ENCODE measurements at places on chromosomes 12 and 14.

DNA sequence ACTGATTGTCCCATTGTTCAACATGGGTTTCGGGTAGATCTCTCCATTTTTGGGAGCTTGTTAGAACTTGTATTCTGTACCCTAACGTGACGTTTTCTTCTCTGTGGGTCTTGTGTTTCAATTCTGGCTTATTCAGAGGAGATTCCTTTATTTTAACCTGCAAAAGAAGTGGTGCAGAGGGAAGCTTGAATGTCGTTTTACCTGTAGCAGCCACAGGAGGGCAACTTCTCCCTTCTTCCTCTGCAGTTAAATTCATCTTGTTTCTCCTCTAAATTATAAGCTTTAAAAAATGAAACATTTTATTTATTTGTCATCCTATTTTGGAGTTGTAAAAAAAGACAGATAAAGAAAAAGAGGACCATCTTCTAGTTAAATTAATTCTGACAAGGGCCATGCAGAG lies 13.7 kb upstream of the CLEC4D start:
- no peak for DNase-seq

DNA sequence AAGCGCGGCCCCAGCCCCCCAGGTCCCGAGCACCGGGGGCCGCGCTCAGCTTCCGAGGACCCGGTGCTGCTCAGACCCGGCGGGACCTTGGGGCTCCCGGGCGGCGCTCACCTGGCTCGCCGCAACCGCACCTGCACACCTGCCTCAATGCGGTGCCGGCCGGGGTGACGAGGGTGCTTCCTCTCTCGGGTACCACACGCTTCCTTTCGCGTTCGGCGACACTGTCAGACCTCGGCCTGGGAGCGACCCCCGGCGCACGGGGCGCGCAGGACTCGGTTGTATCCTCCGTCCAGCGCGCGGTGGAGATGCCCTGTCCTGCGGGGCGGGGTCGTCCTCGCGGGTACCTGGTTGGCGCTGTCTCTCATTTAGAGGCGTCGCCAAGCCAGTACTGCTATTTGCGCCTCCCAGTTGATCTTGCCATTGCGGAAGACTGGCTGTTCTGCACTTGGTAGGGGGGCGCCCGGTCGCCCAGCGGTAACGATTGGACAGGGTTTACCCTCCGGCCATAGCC lies 718 bp downstream of the PACS2 start:
- peak; percentile 24 for DNase-seq

DNA sequence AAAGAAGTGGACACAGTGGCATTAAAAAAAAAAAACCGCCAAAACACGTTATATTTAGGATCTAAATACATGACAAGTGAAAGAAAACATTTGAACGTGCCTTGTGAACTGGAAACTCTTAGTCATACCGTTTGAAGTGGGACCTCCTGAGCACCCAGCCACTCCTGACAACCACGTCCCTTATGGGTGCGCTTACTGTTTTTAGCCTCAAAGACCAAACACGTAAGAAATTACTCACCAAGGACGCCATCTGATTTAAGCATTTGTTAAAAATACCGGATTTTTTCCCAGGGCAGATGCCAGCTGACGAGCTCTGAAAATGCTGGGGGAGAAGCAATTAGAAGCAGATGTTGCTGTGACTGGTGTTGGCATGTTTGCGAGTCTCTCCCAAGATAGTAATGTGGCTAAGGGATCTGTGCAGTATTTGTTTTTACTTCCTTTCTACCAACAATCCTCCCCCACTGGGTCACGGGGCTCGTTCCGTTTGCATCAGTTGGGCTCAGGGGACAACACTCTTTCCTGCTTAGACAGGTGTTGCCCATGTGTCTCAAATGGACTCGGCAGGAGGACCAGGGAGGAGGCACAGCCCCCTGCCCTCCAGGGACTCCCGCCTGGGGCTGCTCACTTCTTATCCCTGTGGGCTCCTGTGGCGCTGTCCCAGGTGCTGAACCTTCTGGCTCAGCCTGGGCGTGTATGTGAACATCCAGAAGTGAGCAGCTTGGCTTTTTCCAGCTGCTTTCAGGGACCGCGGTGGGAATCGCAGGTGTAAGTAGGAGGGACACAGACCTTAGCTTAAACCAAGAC lies 101.0 kb downstream of the BEGAIN start:
- no peak for DNase-seq

DNA sequence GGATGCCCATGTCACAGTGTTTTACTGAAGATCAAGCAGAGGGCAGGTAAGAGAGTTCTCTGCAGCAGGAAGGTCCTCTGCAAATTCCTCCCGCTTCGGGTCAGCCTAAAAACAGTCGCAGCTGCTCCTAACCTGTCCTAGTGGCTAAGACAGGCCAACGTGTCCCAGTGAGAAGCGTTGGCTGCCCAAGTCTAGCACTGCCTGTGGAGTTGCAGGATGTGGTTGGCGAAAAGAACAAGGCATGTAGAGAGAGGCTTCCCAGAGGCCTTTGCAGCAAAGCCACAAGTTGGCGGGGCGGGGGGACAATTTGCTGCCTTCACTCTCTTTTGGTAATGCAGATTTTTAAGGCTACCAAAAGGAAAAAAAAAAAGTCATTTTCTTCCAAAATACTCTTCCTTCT lies 340.1 kb downstream of the BCL11B start:
- no peak for DNase-seq

- DNase-seq: no peak
Measured at GRCh38 chr14:63760014-63760413, 32.1 kb upstream of the SGPP1 start.

DNA sequence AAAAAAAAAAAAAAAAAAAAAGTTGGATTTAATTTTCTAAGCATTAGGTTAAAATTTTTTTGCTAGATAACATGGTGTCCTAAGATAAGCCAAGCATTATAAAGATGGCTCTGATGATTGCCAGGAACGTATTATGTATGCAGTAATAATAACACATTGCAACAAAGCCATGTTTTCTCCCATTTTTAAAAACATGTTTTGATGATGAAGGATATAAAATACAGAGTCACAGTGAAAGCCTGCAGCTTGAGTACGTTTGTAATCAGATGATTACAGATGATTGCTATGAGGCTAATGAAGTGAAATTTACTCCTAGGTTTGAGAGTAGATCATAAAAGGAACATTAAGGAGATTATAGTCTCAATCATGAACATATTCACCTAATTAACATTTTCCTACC lies 13.3 kb upstream of the WDR89 start:
- DNase-seq: no peak

DNA sequence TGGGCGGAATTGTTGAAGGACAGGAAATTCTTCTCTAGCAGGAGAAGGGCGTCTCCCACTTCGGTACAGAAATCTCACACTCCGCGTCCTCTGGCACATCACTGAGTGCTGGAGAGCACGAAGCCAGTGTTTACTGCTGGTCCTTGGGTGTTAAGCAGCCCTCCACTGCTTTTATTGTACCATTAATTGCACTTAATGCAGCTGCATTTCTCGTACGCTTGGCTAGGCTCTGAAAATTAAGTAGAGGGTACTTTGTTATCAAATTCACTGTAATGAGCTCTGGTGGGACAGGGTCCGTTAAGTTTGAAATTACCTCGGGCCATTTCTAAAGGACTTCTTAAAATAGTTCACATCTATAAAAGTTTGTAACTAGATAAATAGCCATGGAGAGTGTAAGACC lies 411.2 kb downstream of the NPAS3 start:
- no peak for DNase-seq

DNA sequence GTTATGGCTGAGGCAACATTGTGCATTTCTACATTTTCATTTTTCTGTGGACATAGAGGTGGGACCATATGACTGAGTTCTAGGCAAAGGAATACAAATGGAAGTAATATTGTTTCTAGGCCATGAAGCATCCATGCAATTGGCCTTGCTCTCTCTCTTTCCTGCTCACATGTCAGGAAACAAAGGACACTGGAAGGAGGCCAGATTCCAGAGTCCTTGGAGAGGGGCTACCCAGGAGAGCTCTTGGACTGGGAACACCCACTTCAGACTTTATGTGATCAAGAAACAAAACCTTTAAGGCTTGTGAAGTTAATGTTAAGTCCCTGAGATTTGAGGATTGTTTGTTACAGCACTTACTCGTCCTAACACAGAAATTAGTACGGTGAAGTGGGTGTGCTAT lies 32.8 kb downstream of the PDZRN4 start:
- DNase-seq: no peak

- DNase-seq: peak; percentile 12
Measured at GRCh38 chr12:119375075-119375882, 40.8 kb downstream of the CCDC60 start.

- DNase-seq: no peak
Measured at GRCh38 chr12:49796155-49796554, 32.1 kb downstream of the NCKAP5L start.

GRCh38 chr12:70759161-70759918 lies 122.1 kb upstream of the PTPRB start:
- DNase-seq: no peak

GRCh38 chr12:132132609-132133430 lies 11.3 kb downstream of the DDX51 start:
- no peak for DNase-seq

DNA sequence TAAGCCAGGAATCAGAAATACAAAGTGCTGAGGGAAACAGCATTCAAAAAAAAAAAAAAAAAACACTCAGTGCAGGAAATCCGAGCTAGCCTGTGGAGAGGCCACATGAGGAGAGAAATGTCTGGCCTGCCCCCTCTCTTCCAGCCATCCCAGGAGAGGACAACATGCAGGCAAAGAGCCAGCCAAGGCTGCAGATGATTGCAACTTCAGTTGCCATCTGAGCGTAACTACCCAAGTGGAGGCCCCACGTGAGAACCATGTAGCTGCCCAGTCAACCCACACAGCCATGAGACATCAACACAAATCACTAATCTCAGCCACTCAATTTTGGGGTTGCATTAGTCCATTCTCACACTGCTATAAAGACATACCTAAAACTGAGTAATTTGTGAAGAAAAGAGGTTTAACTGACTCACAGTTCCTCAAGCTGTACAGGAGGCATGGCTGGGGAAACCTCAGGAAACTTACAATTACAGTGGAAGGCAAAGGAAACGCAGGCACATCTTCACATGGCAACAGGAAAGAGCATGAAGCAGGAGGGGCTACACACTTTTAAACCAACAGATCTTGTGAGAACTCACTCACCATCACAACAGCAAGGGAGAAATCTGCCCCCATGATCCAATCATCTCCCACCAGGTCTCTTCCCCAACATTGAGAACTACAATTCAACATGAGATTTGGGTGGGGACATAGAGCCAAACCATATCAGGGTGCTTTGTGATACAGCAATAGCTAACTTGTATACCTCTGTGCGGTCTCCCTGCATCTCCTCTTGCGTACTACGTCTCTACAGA lies 161.1 kb downstream of the PIWIL1 start:
- DNase-seq: no peak

- DNase-seq: no peak
Measured at GRCh38 chr14:77151918-77152588, 10.5 kb upstream of the ZDHHC22 start.

GRCh38 chr14:26216786-26217185 lies 381.0 kb downstream of the NOVA1 start:
- DNase-seq: no peak

DNA sequence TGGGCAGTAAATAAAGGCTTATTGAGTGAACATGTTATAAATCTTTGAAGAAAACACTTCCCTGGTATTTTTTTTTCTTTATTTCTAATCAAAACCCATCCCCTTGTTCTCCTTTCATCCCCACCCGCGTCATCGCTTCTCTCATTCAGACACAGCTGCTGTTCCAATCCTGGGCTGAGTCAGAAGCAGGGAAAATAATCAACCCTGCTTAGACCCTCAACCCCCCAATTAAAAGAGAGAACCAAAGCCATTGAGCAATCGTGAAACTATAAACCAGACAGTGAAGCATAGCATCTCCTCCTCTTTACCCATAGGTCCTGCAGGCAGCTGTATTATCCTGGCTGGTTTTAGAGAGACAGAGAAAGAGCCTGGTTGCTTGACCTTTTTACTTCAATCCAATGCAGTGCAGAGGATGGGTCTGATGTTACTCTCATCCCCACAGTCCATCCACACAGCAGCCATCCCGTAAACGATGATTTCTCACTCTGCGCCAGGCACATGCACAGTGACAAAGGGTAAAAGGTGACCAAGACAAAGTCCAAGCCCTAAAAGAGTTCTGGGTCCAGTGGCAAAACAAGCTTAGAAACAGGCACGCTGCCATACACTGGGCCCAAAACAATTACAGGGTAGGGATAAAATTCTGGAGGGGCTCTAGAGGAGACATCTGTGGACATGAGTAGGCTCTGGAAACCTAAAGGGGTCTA lies 238.3 kb downstream of the GALC start:
- no peak for DNase-seq

DNA sequence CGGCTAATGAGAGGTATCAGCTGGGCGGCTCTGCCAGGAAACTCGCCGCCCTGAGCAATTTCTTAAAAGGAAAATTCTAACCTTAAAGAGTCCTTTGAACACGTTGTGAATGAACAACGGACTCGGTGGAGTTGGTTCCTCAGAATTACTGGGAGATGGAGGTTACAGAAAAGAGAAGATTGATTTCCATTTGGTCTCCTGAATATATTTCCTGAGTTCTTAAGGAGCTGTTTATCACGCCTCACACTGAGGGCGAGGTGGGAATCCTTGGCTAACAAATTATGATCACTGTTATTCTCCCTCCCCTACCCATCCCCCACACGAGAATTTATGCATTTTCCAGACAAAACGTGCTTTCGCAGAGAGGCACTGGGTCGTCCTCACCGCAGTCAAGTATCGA lies 194.5 kb upstream of the C14orf180 start:
- no peak for DNase-seq

GRCh38 chr14:95652690-95653089 lies 33.5 kb upstream of the TCL1B start:
- no peak for DNase-seq

- no peak for DNase-seq
Measured at GRCh38 chr12:3901116-3901515, 27.9 kb upstream of the PARP11 start.

- DNase-seq: no peak
Measured at GRCh38 chr12:65306366-65307168, 28.1 kb downstream of the MSRB3 start.

DNA sequence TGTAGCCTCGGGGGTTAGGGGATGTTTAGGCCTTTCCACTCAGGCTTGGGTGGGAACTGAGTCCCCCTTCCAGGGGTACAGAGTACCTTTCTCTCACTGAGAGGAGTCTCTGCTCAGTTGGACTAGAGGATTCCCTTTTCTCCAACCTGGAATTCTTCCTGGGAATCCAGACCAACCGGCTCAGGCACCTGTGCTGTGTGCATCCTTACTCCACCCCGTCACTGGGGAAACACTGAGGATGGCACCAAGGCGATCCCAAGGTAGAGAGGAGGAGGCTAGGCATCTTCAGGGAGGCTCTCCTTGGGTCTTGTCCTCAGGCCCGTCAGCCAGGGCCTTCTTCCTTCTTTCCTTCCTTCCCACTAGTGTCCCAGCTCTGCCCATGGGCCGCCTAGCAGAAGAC lies 871 bp upstream of the TGM1 start:
- no peak for DNase-seq

DNA sequence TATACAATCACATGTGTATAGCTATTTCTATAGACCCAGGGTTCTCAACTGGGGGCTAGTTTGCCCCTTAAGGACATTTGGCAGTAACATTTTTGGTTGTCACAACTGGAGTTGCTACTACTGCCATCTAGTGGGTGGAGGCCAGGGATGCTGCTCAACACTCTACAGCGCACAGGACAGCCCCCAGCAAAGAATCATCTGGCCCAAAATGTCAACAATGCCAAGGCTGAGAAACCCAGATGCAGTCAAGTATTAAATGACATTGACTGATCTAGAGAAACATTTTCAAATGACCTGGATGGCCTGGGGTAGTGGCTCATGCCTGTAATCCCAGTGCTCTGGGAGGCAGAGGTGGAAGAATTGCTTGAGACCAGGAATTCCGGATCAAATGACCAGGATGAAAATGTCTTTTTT lies 5.8 kb downstream of the WSB2 start:
- no peak for DNase-seq

GRCh38 chr12:68930178-68930577 lies 2.8 kb downstream of the CPM start:
- DNase-seq: no peak

All from C1 segment of cervical spinal cord (tissue), 14 donors.